NCI-H2171 treated with DMSO at 0.1 percent for 48 hours (cell line): ENCODE measurements at places on chromosomes 5 and 9.

- DNase-seq, result no peak
Measured at GRCh38 chr5:142542906-142543305, 143.0 kb downstream of the FGF1 start.

- DNase-seq, result no peak
Measured at GRCh38 chr5:33641744-33642505, 201.2 kb downstream of the TARS1 start.

GRCh38 chr5:88551724-88552345 is 283.2 kb upstream of the TMEM161B start:
- DNase-seq, result no peak

DNA sequence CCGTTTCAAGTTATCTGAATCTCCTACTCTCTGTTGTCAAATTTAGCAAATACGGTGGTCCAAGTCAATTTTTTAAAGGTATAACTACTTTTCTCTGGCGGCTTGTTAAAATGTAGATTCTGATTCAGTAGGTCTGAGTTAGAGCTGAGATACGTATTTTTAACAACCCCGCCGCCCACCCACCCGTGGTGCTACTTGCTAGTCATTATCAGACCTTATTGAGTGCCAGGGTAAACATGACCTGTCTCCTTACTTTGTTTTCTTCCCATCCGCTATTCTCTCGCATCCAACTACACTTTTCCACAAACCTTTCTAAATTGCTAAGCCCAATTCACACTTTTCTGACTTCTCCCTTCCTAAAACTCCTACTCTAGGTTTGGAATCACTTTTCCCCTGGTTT is 694 bp upstream of the PLAA start:
- peak; percentile 19 for DNase-seq

DNA sequence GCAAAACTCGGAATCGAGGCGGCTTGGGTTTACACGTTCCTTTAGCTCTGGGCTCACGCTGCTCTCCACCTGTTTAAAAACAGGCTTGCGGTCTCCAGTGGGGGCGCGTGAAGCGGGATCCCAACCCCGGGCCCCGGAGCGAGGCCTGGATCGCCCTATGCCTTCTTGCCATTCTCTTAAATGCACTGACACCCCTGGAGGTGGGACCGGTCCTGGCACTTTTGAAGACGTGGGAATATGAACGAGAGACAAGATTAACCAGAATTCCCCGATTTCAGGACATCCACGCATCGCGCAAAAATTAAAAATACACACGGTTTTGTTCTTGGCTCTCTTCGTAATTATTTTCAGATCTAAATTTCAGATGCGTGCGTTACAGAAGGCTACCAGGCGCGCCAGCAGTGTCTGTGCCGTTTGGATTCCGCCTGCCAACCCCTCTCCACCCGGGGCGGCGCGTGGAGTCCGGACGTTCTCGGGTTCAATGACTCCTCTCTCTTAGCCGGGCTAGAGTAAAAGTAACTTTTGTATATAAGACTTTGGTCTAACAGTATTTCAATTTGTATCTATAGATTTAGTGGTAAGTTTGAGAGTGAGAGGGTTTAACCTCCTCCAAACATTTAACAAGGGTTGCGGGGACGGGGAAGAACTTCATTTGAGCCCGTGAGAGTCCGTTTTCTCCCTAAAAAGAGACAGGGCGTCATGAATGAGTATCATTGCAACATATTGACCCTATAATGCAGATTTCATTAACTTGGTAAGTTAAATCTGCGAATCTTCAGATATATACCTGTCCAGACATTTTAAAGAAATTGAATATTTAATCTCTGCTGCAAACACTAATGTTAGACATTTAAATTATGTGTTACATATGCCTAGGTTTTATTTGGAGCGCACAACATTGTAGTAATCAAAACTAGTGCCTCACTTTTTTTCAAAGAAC is 3.8 kb downstream of the FOXD1 start:
- DNase-seq, result no peak

DNA sequence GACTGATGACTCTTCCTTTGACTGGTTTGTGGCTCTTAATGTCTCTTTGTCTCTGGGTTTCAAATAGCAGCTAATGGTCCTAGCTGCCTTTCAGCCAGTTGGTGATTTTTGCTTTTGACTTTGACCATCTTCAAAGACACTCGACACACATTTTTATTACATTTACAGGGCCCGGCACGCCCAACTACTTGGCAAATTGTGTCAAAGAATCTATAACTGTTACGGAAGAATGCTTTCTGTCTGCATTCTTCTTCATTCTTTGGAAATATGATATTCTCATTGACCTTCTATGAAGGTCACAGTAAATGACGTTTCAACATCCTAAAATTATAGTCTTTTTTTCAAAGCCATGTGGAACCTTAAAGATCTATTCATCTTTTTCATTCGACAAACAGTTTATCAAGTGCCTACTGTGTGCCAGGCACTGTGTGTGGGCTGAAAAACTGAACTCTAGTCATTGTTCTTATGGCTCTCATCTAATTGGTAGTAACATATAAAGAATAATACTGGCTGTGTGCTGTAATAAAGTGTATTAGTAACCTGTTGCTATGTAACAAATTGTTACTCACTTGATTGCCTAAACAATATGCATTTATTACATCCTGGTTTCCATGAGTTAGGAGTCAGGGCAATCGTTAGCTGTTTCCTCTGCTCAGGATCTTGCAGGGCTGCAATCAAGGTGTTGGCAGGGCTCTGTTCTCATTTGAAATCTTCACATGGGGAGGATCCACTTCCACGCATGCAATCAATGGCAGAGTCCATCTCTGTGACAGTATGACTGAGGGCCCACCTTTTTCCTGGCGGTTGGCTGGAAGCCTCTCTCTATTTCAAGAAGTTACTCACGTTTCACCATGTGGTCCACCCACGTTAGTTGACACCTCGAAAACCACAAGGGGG is 7.0 kb upstream of the WHRN start:
- DNase-seq, result no peak

- no peak for DNase-seq
Measured at GRCh38 chr5:136030956-136031611, 2.3 kb downstream of the TGFBI start.

- DNase-seq, result no peak
Measured at GRCh38 chr5:33235824-33236223, 204.9 kb upstream of the TARS1 start.

- DNase-seq, result no peak
Measured at GRCh38 chr5:145562931-145563330, 272.2 kb downstream of the PRELID2 start.

GRCh38 chr9:102967979-102968378 is 27.2 kb upstream of the CYLC2 start:
- no peak for DNase-seq
